ENCODE measurements at places on chromosomes 1 and 21. TPM values are rescaled to one million over a fixed set of nuclear protein-coding genes. Genes with fewer than 3 reads are reported as not detected.

- peak; percentile 86 for DNase-seq
- peak overlapping the region; percentile 67 for H3K27ac ChIP-seq
- peaks cover 17% of the 10 kb centered on the region for H3K36me3 ChIP-seq
- no peak overlapping the region for H3K4me3 ChIP-seq
These were observed 55.2 kb downstream of the GPR161 start for GRCh38 chr1:168081373-168082007.

DNA sequence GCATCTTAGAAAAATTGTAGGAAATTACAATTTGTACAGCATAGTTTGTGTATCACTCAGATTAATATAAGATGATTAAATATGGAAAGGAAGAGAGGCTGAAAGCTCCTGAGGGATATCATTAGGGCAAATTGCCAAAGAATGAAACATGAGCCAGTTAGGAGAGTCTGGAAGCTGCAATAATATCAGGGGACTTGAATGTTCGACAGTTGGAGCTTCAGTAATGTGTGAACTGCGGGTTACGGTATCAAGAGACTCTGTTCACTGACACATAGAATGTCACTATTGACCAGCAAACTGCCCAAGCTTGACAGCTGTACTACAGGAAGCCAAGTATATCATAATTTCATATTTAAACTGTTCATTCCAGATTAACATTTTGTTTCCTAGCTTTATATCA lies 157.2 kb downstream of the DENND1B start:
- DNase-seq = no peak
- H3K27me3 ChIP-seq = no peaks in the 10 kb centered on the region
- H3K27ac ChIP-seq = no peak overlapping the region
- H3K36me3 ChIP-seq = no peaks in the 10 kb centered on the region

DNA sequence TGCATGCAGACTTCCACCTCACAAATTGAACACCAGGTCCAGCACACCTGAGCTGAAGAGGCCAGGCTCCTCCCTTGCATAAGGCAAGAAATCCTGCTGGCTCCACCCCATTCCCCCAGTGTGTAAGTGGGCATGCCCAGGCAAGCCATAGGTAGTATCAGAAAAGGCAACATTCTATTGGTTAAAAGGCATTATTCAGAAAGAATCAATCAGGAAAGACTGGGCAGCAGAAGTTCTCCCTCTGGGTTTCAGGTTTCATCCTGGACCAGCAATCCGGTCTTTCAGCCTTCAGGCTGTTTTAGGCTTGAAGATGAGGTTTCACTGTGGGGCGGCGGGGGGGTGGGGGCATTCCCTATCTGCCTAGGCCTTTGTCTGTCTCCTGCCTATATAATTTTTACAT lies 42.0 kb upstream of the LHX8 start:
- H3K36me3 ChIP-seq = no peaks in the 10 kb centered on the region
- no peaks in the 10 kb centered on the region for H3K27me3 ChIP-seq
- H3K27ac ChIP-seq = no peak overlapping the region
- no peak for DNase-seq

DNA sequence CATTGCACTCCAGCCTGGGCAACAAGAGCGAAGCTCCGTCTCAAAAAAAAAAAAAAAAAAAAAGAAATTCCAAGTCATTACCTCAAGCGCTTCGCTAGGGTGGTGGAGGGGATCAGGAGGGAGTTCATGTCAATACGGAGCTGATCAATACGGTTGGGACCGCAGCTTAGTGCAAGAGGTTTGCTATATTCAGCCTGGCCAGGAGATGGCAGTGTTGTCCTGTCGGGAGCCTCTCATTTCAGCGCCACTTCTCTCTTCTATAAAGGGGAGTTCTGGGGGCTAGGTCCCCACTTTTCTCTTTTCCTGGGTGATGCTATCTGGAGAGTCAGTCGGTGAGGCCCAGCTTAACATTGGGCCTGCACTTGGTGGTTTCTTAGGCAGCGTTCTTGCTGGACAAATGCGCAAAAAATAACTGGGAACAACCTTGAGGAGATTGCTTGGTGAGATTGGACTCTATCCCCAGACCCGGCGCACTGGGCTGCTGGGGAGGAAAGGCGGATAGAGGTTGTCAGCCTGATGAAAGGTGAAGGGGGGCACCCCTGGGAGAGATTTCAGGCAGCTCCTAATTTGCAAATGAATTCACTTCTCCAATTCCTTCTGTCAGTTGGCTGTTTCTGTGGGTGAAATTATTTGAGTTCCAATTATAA lies 40.4 kb downstream of the KIAA0040 start:
- no peaks in the 10 kb centered on the region for H3K36me3 ChIP-seq
- no peak overlapping the region for H3K27ac ChIP-seq
- DNase-seq = no peak
- H3K27me3 ChIP-seq = no peaks in the 10 kb centered on the region
- no peaks in the 10 kb centered on the region for H3K4me1 ChIP-seq
- no peak overlapping the region for H3K4me3 ChIP-seq

CNIH3 gene
- total RNA-seq = 0.83 TPM

- no peaks in the 10 kb centered on the region for H3K27me3 ChIP-seq
- H3K36me3 ChIP-seq = no peaks in the 10 kb centered on the region
- DNase-seq = no peak
- H3K4me3 ChIP-seq = no peak overlapping the region
These were observed 6.6 kb upstream of the CD46 start for GRCh38 chr1:207745285-207745684.
